Smooth muscle cell of the brain vasculature (primary cell): ENCODE measurements at places on chromosomes 12 and 14.

GRCh38 chr12:124898923-124899294, 15.5 kb downstream of the UBC start:
- DNase-seq, result no peak

DNA sequence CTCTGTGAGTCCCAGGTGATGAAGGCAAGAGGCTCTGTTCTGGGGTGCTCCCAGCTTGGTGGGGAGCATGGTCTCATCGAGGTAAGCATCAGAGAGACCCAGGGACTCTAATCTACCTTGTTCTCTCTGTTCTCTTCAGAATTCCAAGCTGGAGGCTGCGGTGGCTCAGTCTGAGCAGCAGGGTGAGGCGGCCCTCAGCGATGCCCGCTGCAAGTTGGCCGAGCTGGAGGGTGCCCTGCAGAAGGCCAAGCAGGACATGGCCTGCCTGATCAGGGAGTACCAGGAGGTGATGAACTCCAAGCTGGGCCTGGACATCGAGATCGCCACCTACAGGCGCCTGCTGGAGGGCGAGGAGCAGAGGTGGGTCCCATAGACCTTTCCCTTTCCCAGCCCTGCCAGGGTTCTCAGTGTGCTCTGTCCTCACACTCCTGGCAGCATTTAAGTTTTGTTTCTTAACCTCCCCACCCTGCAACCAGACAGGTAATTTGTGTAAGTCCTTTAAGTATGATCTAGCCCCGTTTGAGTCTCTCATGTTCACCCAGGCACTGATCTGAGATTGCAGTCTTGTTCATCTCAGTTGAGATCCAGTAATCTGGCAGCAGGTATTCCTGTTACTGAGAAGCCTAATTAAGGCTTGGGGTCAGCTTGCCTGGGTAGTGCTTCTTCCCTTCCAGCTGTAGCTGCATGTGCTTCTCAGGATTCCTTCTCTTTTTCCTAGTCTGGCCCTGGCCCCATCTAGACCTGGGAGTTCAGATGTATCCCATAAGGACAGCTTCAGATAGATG, 14.8 kb upstream of the KRT81 start:
- no peak for DNase-seq

DNA sequence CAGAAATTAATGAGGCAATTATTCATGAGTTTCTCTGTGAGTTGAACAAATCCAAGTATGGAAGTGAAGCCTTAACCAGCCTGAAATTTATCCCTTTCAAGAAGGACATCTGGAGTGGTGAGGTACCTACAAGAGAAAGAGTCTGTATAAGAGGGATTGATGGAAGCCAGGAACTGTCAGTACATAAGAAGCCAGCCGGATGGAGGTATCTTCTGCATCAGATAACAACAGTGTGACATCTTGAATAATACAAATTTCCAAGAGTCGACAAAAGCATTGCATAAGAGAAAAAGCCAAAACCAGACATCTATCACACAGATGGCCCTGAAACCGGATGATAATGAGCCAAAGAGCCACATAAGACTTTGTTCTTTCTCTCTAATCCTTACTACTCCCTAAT, 781.2 kb downstream of the FLRT2 start:
- DNase-seq, result no peak

- no peak for DNase-seq
These were observed 10.8 kb downstream of the GLRX5 start for GRCh38 chr14:95545515-95546168.

DNA sequence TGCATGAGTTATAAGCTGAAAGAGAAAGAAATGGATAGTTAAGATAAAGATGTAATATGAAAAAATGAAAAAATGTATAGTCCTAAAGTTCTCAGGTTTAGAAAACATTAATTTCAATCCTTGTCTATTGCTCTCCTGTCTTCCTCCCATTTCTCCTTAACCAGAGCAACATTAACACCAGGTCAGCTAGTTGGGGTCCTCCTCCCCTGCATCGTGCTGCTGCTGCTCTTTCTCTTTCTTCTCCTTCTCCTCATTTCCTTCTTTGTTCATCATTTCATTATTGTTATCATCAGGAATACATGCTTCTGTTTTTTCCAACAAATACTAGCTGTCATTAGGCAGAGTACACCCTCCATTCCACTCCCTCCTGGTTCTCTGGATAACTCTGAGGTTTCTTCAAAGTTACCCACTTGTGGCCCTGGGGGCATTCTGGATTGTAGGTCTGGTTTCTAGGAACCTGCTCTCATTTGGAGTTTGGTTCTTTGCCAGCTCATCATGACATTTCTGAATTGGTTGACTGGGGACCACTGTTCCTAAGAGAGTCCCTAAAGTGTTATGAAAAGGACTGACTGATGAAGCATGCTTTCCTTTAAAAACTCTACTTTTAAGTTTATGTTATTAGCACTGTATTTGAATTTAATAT, 17.0 kb downstream of the ACSS3 start:
- DNase-seq, result no peak

GRCh38 chr12:66152732-66153131, 17.1 kb downstream of the TMBIM4 start:
- DNase-seq, result no peak

- no peak for DNase-seq
These were observed 23.3 kb upstream of the BTBD6 start for GRCh38 chr14:105224845-105225570.
